ENCODE measurements at places on chromosomes 7 and 10.

- no peak for DNase-seq
These were observed 317.3 kb upstream of the CACNA2D1 start for GRCh38 chr7:82760831-82761230.

DNA sequence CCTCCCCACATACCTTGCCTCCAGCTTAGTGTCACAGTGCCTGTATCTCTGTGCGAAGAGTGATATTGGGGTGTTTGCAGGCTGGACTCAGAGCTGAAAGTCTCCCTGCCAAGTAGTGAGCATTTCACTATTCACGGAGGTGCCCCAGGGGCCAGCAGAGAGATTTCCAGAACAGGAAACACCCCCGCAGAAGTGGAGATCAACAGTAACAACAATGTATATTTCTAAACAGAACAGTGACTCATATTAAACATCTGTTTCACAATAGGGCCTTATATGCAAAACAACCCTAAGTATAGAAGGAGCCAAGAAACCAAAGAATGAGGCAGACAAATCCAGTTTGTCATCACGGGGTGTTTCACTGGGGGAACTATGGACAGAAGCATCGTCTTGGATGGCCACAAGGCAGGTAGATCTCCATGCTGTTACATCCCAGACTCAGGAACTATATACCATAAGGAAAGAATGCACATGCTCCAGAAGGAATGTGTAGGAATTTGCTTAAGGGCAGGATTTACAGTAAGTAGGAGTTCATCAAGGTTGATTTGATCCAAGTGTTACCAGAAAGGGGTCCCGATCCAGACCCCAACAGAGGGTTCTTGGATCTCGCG, 29.3 kb upstream of the CCL24 start:
- no peak for DNase-seq

DNA sequence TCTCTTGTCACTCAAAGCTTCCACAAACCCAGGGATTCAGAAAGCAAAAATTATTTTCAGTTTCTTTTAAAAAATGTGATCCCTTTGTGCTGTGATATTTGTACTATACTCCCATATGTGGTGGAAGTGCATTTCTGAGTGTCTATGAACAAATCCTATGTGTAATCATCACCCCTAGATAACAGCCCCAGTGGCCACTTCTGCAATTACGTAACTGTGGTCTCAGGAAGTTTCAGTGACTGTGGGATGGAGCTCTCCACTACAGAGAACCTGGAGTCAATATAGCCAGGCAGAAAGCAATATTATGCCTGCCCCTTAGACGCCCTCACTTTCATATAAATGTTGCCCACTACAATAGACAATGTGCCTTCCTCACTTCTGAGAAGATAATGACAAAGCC, 1101.7 kb upstream of the GHITM start:
- no peak for DNase-seq

DNA sequence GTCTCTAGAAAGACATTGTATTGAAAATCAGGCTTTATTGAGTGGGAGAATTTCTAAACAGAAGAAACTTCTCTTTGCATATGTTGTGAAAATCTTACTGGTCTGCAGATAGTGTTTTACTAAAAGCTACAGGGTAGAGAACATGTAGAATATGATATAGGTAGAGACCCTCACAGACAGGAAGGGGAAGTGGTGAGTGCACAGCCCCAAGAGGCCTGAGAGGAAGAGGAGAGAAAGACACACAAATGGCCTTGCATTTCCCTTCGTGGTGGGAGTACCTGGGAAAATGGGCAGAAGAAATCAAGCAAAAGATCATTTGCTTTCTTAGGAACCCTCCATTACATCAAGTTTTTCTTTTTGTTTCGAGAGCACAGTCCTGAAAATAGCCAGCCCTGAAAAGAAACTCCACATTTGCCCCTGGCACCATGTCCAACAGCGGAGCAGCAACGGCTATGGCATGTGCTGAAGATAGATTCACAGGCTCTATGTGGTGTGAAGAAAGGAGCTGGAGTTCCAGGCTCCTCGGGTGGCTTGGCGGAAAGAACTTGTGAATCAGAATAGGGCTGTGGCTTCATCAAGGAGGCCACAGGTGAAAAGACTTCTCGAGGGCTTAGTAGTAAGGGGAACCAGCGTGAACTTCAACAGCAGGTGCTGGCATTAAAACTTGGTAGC, 143.5 kb downstream of the CALCR start:
- DNase-seq = no peak

GRCh38 chr10:78203915-78204818, 170.5 kb downstream of the RPS24 start:
- DNase-seq = no peak

DNA sequence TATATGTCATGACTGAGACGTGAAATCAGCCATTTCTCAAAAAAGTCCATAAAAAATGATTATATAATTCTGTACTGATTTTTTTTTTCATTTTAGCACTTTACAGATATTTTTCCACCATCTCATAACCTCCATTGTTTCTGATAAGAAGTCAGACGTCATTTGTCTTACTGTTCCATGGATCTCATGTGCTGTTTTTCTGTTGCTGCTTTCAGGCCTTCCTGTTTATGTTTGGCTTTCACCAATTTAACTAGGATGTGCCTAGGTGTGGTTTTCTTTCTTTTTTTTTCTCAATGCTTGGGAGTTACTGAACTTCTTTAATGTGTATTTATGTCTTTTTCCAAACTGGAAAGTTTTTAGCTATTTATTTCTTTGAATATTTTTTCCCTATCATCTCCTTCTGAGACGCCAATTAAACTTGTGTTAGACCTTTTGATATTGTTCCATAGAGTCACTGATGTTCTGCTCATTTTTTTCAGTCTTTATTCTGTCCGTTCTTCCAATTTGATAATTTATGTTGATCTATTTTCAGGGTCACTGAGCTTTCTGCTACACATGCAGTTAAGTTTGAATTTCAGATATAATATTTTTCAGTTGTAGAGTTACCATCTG, 43.3 kb downstream of the TAF3 start:
- no peak for DNase-seq

DNA sequence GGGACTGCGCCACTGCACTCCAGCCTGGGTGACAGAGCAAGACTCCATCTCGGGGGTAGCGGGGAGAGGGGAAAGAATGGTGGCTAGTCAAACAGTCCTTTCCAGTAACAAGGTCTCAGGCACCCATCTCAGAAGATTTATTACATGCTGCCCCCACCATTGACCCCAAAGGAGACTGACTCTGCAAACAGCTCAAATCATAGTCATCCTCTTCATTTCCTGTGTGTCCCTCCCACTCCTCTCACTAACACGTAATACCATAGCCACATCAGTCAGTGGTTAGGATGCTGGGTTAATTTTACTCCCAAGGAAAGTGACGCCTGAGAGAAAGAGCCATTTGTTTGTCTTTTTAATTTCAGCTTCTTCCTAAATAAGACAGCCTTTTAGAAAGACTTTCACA, 56.6 kb upstream of the BET1 start:
- DNase-seq = no peak

DNA sequence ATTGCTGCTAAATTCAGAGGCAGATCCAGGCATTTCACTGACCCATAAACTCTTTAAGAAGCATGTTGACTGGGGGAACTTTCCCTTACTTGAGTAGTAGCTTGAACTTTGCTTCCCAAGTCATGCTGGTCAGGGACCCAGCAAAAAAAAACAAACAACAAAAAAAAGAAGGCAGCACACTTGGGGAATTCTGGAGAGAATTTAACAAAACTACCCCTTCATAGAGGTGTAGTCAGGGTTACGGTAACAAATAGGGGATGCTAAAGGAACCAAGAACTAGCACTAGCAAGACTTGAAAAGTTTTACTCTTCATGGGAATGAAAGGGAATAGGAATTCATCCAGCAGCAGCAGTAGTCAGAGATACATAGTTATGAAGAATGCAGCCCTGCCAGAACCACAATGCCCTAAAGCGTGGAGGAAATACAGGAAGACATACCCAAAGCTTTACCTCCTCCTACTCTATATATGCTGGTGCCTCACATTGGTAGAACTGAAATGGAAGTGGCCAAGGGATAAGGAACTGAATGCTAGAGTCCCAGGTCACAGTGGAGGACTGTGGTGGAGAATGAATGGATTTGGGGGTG, 67.3 kb downstream of the PHYHIPL start:
- DNase-seq = no peak

GRCh38 chr7:151144387-151144786, 23.1 kb downstream of the GBX1 start:
- no peak for DNase-seq

DNA sequence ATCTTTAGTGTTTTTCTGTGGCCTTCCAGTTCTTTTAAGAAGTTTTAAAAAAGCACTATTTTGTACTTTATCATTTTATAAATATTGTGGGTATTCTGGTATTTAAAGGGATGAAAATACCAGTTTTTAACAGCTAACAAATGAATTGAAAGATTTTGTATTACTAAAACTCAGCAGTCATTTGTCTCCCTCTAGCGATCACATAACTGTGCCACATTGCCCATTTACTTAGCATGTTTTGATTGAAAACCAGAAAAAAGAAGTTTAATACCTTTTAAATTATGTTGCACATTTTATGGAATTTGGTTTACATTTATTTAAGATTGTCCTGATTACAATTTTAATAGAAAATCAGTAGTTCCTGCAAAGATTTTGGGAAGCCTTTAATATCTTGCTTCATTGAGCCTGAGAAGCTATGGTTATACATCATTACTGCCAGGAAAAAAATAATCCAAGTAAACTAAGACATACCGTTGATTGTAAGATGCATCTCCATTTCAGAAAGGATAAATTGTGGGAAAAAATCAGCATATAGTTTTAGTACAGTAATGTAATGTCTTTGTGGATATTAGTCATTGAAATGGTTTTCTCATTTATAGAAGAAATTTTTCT, 34.9 kb downstream of the TAX1BP1 start:
- DNase-seq = no peak

DNA sequence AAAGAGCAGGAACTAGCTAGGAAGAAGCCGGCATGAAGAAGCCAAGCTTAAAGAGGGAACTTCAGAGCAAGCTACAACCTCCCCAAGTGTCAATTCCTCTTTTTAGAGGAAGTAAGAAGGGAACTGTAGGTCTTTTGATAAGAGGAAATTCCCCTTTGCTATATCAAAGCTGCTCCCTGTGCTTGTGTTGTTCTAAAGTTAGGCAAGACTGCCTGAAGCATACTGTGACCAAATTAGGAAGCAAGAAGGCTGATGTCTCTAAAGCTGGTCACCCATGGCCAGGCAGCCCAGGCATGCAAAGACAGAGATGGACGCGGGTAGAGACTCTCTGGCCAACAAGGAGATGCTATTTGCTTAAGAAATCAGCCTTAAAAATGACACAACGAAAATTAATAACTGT, 87.9 kb downstream of the RNF216 start:
- DNase-seq = no peak

GRCh38 chr7:68180761-68181160, 1184.1 kb downstream of the TYW1 start:
- DNase-seq = no peak

GRCh38 chr7:125563964-125564529, 634.4 kb upstream of the POT1 start:
- DNase-seq = no peak

- DNase-seq = peak; percentile 54
These were observed 918 bp downstream of the CALHM2 start for GRCh38 chr10:103451091-103451813.

- no peak for DNase-seq
These were observed 17.3 kb downstream of the GNA12 start for GRCh38 chr7:2826771-2827170.

DNA sequence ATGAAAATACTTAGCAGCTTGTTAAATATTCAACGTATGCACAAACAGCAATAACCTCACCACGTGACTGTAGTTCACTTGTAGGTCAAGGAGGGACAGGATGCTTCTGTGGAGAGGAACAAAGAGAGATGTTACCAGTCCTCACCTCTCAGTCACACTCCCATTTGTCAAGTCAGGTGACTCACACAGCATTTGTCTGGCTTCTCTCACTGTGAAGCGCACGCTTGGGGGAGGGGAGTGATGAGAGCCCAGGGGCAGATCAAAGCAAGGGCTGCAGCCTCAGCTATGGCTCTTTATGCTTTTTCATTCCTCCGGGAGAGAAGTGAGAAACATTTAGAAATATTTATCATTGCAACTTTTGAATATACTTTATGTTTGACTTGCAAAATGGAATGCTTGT, 2.9 kb upstream of the RBM20 start:
- no peak for DNase-seq

DNA sequence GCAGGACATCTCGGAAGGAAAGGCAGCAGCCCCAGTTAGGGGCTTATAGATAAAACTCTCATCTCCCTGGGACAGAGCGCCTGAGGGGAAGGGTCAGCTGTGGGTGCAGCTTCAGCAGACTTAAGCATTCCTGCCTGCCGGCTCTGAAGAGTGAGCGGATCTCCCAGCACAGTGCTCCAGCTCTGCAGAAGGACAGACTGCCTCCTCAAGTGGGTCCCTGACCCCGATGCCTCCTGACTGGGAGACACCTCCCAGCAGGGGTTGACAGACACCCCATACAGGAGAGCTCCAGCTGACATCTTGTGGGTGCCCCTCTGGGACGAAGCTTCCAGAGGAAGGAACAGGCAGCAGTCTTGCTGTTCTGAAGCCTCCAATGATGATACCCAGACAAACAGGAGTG, 117.1 kb upstream of the POT1 start:
- no peak for DNase-seq

DNA sequence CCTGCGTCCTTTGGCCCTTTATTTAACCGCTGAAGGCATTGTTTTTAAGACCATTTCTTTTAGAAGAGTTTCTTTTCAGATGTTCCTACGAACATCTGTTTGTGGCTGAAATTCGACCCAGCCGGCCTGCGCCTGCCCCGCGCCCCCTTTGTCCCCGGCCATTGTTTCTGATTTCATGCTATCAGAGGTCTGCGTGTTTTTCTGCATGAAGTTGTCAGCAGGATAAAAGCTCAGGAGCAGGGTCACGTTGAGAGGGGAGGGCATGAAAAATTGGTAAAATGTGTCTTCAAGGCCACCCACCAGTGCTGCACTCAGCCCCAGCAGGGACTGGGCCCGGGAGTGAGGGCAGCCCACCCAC, 43.1 kb downstream of the NKX6-2 start:
- no peak for DNase-seq

DNA sequence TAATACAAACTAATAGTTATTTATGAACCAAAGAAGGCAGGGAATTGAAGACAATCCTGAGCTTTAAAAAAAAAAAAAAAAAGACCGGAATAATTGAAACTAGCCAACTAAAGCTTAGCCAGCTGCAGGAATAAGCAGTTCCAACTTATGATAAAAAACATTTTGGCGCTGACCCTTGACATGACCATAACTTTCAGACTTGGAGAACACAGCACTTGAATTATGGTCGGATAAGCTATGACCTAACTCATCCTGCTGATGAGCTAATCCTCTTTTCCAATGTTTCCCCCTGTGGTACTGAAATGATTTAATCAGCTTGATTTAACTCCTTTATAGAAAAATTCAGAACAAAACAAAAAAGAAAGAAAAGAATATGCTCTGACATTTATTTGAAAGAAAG, 181.8 kb downstream of the DGKB start:
- no peak for DNase-seq

GRCh38 chr7:140989068-140989467, 25.7 kb downstream of the MRPS33 start:
- DNase-seq = no peak

DNA sequence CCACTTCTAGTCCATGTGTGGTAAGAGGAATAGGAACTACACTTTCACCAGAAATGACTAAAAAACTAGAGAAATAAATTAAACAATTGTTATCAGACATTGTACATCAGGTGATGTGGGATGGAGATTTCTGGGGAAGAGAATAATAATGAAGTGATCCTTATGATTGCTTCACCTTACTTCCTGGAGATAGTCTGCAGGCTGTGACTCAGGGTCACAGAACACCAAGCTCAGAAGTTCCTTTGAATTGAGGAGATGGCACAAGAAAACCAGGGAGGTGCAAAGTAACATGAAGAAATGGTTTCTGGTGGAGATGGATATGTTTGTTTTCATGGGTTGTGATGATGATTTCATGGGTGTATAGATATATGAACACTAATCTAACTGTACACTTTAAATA, 44.5 kb downstream of the ZWINT start:
- DNase-seq = no peak
